Cortex of kidney (tissue), 1 donor: ENCODE measurements at places on chromosomes 3 and 15.

- no peak for DNase-seq
These were observed 61.3 kb downstream of the TMCO5A start for GRCh38 chr15:37995461-37996347.

GRCh38 chr15:61480863-61481262 lies 251.8 kb upstream of the RORA start:
- no peak for DNase-seq

DNA sequence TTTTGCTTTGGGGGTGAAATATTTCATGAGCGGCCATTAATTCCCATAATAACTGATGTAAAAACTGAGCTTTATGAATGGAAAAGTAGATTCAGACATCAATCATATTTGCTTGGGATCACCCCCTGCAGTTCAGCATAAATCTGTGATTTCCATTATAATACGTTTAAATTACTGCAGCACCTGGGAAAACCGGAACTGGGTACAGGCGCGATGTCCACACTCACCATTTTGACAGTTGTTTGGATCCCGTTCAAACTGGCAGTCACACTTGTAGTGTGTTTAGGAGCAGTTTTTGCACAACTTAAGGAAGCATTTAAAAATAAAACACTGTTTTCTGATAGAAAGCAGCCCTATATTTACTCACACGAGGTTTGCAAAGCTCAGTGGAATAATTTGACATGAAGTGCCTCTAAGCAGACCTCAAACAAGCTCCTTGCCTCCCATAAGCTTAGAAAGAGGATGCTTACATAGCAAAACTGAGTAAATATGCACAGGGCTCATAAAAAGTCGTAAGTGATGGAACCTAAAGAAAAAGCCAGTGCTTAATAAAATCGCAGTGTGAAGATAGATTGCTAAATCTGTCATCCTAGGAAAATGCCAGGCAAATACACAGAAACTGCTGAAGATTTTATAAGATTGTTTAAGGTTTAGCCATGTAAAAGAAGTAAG lies 377.6 kb downstream of the PTPRG start:
- no peak for DNase-seq

GRCh38 chr15:49467746-49468480 lies 44.9 kb downstream of the FGF7 start:
- no peak for DNase-seq

DNA sequence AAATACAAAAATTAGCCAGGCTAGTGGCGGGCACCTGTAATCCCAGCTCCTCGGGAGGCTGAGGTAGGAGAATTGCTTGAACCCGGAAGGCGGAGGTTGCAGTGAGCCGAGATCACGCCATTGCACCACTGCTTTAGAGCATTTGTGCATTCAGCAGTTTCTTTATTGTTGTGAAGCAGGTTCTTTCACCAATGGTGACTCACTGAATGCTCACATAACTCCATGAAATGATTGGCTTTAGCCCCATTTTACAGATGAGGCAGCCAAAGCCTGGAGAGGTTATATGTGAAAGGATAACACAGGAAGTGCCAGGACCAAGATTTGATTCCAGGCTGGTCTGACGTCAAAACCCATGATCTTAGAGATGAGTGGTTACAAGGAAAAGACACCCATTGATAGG lies 195.2 kb downstream of the SLCO3A1 start:
- DNase-seq = no peak

DNA sequence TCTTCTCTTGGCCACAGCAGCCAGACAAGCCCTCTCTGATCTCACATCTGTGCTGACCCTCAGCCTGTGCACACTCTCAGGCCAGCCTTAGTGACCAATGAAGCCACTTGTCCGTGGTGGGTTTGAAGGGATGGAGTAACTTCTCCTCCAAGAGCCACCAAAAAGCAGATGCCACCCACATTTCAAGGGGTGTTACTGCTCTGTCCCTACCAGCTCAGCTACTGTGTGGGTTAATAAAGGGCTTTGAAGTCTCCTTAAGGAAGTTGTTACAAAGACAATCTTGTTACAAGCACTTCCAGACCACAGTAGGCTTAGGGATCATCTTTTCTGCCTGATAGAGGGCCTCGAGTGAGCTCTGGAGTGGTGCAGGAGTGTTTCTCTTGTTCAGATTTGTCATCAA lies 3.3 kb upstream of the CA12 start:
- DNase-seq = no peak

- no peak for DNase-seq
These were observed 13.6 kb upstream of the HRH1 start for GRCh38 chr3:11140713-11141104.

DNA sequence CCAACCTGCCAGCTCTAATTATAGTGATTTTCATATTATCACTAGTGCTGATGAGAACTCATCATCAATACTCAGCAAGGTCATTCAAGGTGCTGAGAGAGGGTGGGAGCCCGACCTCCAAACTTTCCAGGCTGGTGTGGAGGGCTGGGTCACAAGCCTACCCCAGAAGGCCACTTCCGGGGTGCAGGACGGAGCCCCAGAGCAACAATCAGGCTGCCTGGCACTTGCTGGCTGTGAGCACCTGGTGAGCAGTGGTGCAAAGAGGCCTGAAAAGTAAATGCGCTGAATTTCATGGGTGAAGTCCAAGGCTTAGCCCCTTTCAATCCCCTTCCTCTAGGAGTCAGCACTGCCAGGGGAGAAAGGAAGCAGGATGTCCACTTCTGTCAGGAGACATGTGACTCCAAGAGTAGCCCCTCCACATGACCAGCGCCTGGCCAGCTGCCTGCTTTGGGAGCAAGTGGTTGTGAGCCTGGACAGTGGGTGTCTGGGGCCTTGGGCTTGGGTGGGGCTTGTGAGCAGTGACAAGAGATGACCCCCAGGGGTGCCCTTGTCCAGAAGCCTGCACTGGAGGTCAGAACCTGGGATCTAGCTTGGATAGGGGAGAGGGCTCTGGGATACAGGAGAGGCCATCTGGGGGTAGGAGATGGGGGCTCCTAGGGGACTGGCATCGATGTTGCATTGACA lies 165.0 kb upstream of the TLE3 start:
- DNase-seq = no peak
